AG04450 (cell line): ENCODE measurements at places on chromosomes 4 and X. TPM values are rescaled to one million over a fixed set of nuclear protein-coding genes. Genes with fewer than 3 reads are reported as not detected.

DNA sequence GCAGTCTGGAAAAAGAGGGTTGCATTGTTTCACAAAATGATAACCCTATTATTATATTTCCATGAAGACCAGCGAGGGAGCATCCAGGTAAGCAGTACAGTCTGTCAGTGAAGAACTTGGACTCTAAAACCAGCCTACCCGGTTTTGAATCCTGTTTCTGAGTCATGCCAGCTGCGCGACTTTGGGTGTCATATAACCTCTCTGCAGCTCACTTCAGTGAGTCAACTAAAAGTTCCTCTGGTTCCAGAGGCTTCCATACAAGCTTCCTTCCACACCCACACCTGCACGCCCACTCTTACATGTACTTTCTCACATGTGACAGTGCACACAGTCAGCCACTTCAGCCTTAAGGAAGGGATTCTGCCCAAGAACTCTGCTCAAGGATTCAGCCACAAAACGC, 49.8 kb upstream of the PRPS2 start:
- no peak for DNase-seq

DNA sequence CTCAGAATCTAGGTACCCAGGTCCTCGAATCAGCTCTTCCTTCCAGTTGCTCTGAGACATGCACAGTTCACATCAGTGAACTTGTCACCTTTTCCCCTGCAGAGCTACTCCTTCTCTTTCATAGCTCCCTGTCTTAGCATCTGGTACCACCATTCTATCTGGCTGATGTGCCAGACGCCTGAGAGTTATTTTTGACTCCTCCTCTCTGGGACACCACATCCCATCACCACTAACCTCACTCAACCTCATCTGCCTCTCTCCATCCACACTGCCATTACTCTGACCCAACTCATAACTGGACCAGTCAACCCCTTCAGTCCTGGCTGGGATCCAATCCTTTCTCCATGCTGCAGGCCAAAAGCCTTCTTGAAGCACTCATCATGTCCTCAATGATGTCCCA, 44.5 kb downstream of the SLC2A9 start:
- no peak for DNase-seq

DNA sequence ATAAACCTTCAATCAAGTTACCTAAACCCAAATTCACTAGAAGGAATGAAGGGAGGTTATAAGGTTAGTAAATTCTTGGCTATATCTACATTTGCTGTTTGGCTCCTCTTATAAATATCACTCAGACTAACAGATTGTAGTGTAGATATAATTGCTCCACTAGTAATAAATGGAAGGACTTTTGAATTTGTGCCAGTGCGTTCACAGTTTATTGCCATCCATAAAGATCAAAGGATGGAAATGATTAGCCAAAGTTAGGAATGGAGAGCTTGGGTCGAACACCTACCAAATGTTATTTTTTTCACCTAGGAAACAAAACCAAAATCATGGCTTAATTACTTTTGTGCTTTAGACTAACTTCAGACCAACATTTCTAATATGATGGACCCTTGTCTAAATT, 9.2 kb downstream of the DTHD1 start:
- no peak for DNase-seq

DNA sequence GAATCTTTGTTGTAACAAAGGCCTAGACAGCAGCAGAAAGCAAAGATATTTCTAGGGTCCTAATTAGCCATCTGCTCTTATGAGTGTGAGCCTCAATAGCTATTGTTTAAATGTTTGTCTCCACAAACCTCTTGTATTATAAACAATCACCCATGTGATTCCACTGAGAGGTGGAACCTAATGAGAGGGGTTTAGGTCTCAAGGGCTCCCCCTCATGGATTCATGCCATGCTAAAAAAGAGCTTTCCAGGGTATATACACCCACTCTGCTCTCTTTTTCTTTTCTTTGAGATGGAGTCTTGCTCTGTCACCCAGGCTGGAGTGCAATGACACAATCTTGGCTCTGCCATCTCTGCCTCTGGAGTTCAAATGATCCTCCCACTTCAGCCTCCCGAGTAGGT, 42.1 kb downstream of the TRIM61 start:
- no peak for DNase-seq

GRCh38 chrX:109274806-109275205, 207.1 kb downstream of the GUCY2F start:
- DNase-seq: no peak

GRCh38 chr4:93529692-93530372, 298.7 kb upstream of the ATOH1 start:
- no peak for DNase-seq

DNA sequence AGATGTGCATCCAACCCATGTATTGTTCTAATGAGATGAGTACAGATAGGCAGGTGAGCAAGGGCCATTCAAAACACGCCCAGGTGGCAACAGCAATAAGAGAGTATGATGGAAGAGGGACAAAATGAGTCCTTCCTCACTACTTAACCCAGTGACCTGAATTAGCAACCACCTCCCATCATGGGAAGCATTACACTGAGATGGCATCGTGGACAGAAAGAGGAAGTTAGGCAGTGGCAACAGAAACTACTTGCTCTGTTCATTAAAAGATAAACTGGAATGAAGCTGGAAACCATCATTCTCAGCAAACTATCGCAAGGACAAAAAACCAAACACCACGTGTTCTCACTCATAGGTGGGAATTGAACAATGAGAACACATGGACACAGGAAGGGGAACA, 17.2 kb downstream of the RXFP1 start:
- DNase-seq: no peak

- DNase-seq: no peak
Measured at GRCh38 chr4:150173432-150173861, 95.2 kb downstream of the DCLK2 start.

DNA sequence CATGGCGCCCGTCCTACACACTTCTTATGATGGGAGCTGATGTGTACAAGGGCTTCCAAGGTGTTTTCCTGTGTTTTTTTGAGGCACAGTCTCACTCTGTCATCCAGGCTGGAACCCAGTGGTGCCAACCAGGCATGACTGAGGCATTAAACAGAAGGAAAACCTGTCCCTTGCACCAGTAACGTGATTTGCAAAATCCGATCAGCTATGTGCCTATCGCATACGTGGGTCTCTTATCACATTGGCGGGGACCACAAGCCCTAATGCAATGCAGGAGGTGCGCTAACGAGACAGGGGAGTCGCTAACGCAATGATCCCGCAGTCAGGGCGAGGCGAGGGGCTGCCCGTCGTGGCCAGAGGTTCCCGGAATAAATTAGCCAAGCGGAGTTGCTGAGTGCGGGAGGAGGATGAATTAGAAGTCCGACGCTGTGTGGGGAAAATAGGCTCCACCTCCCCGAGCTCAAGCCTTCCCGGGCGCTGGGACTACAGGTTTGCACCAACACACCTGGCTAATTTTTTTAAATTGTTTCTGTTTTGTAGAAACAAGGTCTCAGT, 162.7 kb downstream of the SHOX start:
- no peak for DNase-seq

GRCh38 chr4:28508636-28509035, 1648.0 kb downstream of the STIM2 start:
- DNase-seq: no peak

CRMP1 gene
- polyA plus RNA-seq: 5.6 and 6.2 TPM in 2 replicates

INTS6L gene
- 6.9 and 10.4 TPM in 2 replicates for polyA plus RNA-seq

PAGE4 gene
- polyA plus RNA-seq: not detected in 2 replicates

SLC10A4 gene
- not detected in 2 replicates for polyA plus RNA-seq
